ENCODE measurements at places on chromosomes 5 and 9.

- no peak for DNase-seq
These were observed 33.5 kb upstream of the SLC28A3 start for GRCh38 chr9:84374013-84374412.

DNA sequence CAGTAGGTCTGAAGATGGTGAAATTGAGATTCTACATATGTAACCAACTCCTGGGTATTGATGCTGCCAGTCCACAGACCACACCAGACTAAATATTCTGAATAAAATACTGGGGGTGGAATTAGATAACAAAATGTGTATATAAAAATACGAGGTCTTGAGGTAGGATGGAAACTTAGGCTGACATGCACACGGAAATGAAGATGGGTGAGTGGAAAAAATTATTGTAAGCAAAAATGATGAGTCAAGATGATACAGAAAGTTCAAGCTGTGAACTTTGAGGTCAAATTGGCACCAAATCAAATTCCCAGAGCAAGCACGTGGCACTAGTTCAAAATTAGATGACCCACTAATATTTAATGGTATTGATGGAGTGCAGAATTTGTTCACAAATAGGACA lies 713.4 kb upstream of the ACO1 start:
- DNase-seq = no peak

DNA sequence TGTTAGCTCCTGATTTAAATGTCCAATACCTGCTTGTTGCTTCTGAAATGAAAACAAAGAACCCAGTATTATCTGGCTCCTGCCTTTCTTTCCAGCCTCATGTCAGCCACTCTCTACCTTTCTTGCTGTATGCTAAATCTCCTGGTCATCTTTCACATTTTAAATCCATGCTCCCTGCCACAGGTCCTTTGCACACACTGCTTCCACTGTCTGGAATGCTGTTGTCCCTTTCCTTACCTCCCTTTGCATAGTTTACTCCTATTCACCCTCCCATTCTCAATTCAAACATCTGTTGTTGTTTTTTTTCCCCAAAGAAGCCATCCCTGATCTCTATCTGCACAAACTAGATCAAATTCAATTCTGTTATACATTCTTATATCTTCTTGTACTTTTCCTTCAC lies 97.0 kb upstream of the NR4A3 start:
- DNase-seq = no peak

DNA sequence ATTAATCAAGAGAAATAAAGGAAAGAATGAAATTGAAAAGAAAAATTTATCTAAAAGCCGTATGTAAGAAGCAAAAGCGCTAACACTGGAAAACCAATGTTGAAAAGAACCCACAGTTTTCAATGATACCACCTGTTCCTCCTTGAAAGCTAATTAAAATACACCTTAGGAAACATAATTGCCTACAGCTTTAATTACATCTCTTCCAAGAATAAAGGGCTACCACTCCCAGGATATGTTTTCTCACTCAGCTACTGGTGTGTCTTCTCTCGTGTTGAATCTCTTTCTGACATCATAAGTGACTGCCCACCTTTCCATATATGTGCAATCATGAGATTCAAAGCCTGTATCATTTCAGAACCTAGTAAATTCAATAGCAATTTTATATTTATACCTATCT lies 880.6 kb upstream of the DMAC1 start:
- no peak for DNase-seq

GRCh38 chr5:116621599-116621998 lies 47.0 kb upstream of the SEMA6A start:
- DNase-seq = no peak

- no peak for DNase-seq
These were observed 1007.1 kb upstream of the WWC1 start for GRCh38 chr5:167284222-167284890.

DNA sequence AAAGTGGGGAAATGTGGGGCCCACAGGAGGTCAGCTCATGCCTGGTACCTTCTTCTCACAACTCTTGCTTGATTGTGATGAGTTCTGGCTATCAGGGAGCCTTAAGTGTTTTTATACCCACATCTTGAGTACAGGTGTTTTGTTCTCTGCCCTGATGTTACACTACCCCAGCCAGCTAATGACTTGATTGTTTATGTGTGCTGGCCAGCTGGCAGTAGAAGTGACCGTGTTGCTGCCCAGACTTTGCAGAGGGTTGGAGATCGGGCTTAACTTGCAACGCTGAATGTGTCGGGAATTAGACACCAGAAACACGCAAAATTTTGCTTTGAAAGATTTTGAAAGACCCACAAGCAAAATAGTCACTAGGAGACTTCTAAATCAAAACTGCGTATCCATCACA lies 16.9 kb upstream of the ZDHHC11B start:
- no peak for DNase-seq

GRCh38 chr9:94874316-94874715 lies 147.8 kb downstream of the AOPEP start:
- DNase-seq = no peak

DNA sequence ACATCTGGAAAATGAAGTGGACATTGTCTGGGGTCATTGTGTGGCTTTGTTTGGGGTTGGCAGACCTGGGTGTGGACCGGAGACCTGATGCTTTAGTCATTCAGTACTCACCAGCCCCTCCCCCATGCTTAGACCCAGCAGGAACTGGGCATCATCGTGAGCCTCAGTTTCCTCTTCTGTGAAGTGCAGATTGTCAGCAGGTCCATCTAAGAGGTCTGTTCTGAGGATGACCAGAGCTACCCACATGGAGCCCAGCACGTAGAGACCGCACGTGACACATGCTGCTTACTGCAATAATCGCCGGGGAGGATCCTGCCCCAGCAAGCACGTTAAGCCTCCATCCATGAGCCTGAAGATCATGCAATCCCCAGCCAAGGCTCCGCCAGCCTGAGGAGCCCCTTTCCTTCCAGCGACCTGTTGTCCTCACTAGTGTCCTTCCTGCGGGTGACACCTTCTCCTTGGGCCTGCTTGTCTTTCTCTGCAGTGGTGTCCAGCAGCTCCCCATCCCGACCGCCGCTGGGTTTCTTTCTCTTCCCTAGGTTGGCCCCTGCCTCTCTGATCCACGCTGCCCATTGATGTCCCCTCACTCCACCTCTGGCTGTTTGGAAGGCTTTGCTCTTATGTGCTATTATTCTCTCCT lies 26.7 kb upstream of the IRX4 start:
- no peak for DNase-seq
